ENCODE measurements at places on chromosomes 11 and 22.

- ATAC-seq = peak; percentile 60
Observed at GRCh38 chr22:46367707-46368191, 32.2 kb downstream of the TRMU start.

GRCh38 chr22:23180301-23180892, at the start of gene BCR:
Gene BCR, plus strand, starts transcription at chr22:23180509. Its CDS starts 452 bp downstream, at chr22:23180961.
- ATAC-seq = peak; percentile 54

DNA sequence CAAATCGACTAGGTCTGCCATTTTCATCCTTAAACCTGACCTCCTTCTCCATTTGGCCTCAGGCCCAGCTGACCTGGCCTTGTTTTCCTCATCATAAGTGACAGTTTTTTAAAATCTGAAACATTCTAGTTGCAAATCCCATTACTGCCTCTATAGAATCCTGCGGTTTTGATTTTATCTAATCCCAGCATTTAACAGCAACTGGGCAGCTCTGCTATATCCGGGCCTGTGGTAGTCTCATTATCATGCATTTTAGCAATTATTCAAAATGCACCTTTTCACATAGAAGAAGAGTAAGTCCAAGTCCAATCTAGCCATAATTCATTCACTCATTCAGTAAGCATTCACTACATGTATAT, 28.6 kb upstream of the BIRC3 start:
- ATAC-seq = no peak

- ATAC-seq = no peak
Observed at GRCh38 chr11:3367221-3367620, 11.7 kb downstream of the ZNF195 start.

DNA sequence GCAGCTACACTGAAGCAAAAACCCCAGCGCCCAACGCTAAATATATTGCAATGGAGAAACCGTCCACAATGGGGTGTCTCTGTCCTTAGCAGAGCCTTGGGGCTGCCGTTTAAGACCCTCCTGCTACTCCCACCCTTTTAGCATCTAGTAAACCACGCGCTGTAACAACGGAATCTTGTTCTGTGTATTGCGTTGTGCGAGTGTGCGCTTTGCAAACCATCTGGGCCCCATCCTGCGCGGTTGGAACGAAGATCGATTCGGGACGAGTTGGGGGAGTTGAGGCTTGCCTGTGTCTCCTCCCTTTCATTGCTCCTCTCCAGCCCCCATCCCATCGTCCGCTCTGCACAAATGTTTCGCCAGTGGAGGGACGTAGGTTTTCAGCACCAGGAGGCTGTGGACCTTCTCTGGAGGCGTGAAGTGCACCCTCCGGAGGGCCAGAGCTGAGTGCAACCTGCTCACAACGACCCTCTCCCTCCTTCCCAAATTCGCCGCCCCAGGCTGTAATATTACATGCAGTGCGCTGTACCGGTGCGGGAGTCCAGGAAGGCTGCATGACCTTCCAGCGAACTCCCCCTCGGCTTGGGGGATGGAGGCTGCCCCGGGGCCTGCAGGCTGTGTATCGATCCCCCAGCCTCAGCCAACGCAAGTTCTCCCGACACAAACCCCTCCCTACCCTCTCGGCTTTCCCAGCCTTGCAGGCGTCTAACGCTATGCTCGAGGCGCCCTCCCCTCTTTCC, 1.6 kb upstream of the KMT2A start:
- no peak for ATAC-seq

DNA sequence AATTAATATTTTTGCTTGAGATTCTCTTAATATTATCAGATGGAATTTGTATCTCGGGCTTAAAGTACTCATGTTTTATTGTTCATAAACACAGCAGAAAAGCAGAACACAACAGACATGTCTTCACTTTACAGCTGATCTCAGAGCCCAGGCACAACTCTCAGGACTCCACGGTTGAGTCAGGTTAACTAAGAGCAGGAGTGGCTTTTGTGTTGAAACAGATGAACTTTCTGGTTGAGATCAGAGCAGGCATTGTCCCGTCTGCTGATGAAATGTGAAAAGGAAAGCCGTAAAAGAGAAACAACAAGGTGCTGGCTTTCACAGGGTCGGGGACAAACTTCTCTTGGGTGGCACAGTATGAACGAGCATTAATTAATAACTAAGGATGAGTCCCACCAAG, 49.0 kb downstream of the JHY start:
- ATAC-seq = no peak

- peak; percentile 57 for ATAC-seq
Observed at GRCh38 chr11:13140028-13140870, 131.1 kb downstream of the RASSF10 start.

GRCh38 chr22:30195245-30196140, 51.1 kb downstream of the LIF start:
- ATAC-seq = no peak

- no peak for ATAC-seq
Observed at GRCh38 chr11:1192741-1193325, 30.0 kb upstream of the MUC5B start.

DNA sequence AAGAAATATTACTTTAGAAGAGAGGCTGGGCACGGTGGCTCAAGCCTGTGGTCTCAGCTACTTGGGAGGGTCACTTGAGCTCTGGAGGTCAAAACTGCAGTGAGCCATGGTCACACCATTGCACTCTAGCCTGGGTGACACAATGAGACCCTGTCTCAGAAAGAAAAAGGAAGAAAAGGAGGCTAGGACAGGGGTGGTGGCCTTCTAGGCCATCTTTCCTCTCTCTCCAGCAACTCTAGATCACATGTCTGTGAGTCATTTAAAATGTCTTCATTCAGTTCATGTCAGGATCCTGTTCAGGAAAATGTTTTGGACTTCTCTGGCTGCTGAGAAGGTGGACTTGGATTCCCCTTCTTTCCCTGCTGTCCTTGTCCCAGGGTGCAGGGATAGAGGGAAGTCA, 53.3 kb downstream of the PPFIA1 start:
- peak; percentile 15 for ATAC-seq

DNA sequence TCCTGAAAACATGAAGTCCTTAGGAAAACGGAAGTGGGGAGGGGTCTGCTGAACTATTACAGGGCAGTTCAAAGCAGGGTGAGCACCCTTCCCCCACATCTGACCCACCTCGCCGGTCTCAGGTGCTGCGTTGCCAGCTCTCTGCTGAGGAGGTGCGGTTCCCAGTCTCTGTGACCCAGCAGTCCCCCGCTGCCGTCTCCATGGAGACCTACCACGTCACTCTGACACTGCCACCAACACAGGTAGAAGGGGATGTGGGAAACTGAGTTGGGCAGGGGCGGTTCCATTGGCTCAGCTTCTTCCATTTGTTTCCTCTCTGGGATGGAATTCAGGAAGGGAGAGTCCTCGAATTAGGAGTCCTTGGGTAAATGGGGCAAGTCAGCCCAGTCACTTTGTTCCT, 3.3 kb downstream of the C2CD2L start:
- ATAC-seq = no peak

- ATAC-seq = no peak
Observed at GRCh38 chr11:107999759-108000455, 8.8 kb upstream of the CUL5 start.

GRCh38 chr22:23278883-23279675, 98.8 kb downstream of the BCR start:
- ATAC-seq = peak; percentile 79

GRCh38 chr11:26946257-26946716, 47.6 kb upstream of the FIBIN start:
- peak; percentile 49 for ATAC-seq

GRCh38 chr11:73932781-73933180, 18.0 kb upstream of the DNAJB13 start:
- no peak for ATAC-seq

- no peak for ATAC-seq
Observed at GRCh38 chr11:106875013-106875412, 143.3 kb downstream of the GUCY1A2 start.

GRCh38 chr11:131486100-131486499, 115.7 kb downstream of the NTM start:
- no peak for ATAC-seq

GRCh38 chr11:32313477-32313876, 121.9 kb downstream of the WT1 start:
- no peak for ATAC-seq

GRCh38 chr11:8810540-8811301, 100.3 kb upstream of the AKIP1 start:
- ATAC-seq = peak; percentile 64

GRCh38 chr11:114075891-114076441, 16.5 kb downstream of the ZBTB16 start:
- no peak for ATAC-seq

GRCh38 chr11:122746050-122746478, 90.5 kb downstream of the UBASH3B start:
- peak; percentile 40 for ATAC-seq

DNA sequence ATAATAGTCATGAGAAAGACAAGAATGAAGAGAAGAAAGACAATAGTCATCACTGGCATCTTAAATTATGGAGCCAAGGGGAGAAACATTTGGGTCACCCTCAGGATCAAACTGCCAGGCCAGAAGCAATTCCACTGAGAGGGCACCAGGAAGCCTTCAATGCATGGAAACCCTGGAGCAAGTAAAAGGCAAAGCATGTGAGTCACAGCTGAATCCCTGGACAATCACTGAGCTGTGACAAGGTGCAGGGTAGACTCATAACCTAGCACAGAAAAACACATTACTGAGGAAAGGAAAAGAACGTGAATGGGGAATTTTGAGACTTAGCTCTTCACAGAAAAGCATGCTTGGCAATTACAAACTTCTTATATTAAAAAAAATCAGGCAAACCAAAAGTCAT, 1.6 kb downstream of the KCNJ1 start:
- ATAC-seq = no peak

GRCh38 chr22:44898236-44898635, 111.6 kb downstream of the PHF21B start:
- ATAC-seq = no peak

Data from esophagus mucosa (tissue), 1 donor.